ENCODE measurements at places on chromosomes 6 and 20. TPM values are rescaled to one million over a fixed set of nuclear protein-coding genes. Genes with fewer than 3 reads are reported as not detected.

The KCNK15 gene
- total RNA-seq, result 2.5 TPM

DNA sequence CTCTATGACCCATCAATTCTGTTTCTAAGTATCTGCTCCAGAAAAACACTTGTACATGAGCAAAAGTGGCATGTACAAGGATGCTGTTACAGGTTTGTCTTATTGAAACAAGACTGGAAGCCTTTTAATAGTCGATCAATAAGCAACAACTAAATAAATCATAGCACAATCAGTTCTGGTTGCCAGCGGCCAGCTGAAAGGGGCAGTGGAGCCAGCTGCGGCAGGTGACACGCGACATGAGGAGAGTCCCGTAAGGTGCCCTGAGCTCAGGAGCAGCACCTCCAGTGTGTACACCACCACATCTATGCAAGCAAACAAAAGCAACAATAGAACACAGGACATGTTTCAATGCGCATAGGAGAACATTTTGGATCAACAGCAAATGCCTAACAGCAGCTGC lies 20.7 kb upstream of the NNAT start:
- DNase-seq, result no peak

GRCh38 chr6:53536561-53536960 lies 8.3 kb downstream of the GCLC start:
- DNase-seq, result no peak

- no peak for DNase-seq
Measured at GRCh38 chr20:24615353-24615752, 145.9 kb downstream of the SYNDIG1 start.

- no peak for DNase-seq
Measured at GRCh38 chr6:162638931-162639574, 88.5 kb downstream of the PRKN start.

Data from pancreas (tissue), 10 donors.